Choroid plexus epithelial cell (primary cell): ENCODE measurements at places on chromosomes 11 and 22.

GRCh38 chr22:22593964-22594656 lies 35.0 kb upstream of the PRAME start:
- DNase-seq: peak; percentile 65

GRCh38 chr11:17573526-17573925 lies 26.5 kb downstream of the OTOG start:
- no peak for DNase-seq

DNA sequence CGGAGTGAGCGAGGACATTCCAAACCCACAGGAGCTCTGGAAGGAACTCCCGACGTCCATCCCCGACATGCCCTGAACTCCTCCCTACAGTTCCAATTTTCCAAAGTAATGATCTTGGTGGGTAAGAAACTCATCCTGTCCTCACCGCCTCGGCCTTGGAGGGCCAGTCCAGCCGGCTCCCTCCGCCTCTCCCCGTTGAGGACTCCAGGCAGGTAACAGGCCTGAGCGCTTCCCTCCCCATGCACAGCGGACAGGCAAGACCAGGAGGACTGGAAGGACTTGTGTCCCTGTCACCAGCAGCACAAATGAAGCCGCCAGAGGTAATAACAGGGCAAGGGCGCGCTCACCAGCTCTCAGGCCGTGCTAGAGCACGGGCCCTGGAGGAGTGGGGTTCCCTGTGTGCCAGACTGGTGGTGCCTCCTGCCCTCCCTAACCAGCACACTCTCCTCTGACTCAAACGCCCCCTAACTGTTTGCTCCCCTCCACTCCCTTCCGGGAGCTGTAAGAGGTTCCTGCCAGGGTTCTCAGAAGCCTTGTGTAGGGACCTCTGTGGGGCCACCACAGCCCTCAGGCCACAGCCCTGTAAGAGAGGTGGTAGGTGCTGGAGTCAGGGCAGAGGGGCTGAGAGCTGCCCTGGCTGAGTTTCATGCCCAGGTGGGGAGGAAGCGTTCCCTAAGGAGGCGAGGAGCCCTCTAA lies 17.1 kb downstream of the OVOL1 start:
- no peak for DNase-seq

DNA sequence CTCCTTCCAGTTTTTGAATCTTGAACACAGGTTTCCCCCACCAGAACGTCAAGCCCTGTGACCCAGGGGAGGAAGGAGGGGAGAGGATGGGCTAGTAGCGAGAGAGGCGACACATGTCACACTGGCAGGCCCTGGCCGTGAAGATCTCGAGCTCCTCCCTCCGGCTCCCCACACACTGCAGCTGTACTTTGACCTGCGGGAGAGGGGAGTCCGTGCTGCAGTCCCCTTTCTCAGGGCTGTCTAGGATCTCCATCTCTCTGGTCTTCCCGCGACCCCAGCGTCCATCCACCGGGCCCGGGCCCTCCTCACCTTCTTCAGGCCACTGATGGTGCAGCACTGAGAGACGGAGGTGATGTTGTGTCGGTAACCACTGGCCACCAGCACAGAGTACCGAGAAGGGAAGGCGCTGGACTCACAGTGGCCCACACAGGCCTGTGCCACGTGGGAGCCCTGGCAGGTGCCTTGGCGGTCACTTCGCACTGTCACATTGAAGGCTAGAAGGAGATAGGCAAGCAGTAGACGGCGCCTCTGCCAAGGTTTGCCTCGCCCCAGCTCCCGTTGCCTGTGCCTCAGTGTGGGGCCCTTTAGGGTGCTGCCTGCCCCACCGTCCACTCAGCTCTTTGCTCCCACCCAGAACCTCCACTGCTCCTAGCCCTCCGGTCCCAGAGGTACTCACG lies 873 bp downstream of the GPHA2 start:
- DNase-seq: no peak

GRCh38 chr11:110152199-110152598 lies 59.0 kb downstream of the ZC3H12C start:
- no peak for DNase-seq

- DNase-seq: peak; percentile 31
Measured at GRCh38 chr11:36508743-36509142, 1.3 kb downstream of the TRAF6 start.

DNA sequence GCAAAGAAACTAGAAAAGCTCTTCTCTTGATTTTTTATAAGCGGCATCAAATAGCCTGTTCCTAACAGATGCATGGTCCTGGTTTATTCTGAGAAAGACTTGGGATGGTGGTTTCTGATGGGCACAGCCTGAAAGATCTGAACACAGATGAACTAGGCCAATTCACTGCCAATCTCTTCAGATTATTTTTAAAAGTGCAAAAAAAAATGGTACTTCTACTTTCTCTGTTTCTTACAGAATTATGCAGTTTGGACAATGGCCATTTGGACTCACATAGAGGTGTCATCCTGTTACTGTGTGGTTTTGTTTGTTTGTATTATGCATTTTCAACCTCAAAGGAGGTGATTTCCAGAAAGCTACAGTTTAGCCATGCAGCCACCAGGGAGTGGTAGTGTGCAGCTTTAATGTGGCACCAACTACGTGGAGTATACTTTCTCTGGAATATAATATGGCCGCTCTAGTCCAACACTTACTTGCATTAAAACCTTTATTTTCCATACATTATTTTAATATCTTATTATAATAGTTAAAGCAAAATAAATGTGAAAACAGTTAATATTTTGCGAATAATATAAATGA lies 469.8 kb upstream of the KIRREL3 start:
- DNase-seq: no peak
